Motor neuron (in vitro differentiated cells): ENCODE measurements at places on chromosomes 2 and 18. TPM values are rescaled to one million over a fixed set of nuclear protein-coding genes. Genes with fewer than 3 reads are reported as not detected.
A peak's percentile ranks its signal among the peaks of the same experiment; 100 is the strongest.

Gene TCF7L1
- 1.4 and 2.5 TPM in 2 replicates for total RNA-seq

- no peak for ATAC-seq
Measured at GRCh38 chr2:204159526-204159925, 223.0 kb downstream of the ICOS start.

Gene GPR35
- total RNA-seq, result 1.0 and 1.3 TPM in 2 replicates

GRCh38 chr2:240869109-240869955 is 708 bp downstream of the AGXT start:
- no peak for ATAC-seq

DNA sequence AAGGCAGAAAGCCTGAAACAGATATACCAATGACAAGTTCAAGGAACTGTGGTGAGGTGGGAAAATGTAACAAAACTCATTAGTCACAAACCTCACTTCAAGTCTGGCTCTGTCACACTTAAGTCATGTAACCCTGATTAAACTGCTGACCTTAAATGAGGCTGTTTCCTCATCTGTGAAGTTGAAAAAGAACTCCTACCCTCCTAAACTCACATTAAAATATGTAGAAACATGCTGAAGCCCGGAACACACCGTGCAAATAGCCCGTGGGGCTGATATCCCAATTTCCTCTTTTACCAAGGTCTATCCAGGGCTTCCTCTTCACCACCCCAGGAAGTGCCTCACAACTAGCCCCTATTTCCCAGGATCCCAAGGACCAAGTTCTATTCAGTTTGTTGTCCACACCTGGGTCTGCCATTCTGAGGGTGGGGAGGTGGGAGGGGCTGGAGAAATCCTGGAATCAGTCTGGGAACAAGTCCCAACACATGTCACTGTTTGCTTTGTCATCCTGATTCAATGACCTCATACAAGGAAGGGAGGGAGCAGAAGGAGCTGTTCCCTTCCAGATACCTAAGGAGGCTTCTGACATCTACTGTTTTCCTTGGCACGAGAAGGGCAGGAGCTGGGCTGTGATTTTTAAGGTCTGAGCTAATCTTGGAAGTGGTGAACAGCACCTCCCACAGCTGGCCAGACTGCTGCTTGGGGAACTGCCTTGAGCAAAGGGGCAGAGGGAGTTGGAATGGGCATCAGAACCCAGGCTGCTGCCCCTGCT is 42.3 kb downstream of the SLC4A1AP start:
- peak; percentile 80 for ATAC-seq

Gene GNAL
- total RNA-seq, result 23.5 and 31.0 TPM in 2 replicates

DNA sequence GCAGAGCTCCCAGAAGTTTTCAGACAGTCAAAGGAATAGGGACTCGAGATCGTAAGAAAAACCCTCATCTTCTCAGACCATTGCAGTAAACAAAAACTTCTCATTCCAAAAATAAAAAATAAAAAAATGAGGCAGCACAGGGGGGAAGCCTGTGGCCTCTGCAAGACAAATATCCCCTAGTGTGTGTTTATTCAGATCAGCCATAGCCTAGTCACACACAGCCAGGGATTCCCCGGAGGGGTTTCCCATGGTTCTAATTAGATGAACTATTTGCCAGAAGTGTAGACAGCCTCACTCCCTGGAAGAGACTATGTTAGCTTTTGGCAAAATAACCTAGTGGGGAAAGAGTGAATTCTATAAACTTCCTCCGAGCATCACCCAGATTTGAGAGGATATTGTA is 122.9 kb upstream of the KLF7 start:
- no peak for ATAC-seq

Gene IL1R1
- total RNA-seq, result 0.94 and 0.98 TPM in 2 replicates

GRCh38 chr2:128513961-128514283 is 195.3 kb upstream of the HS6ST1 start:
- ATAC-seq, result no peak

- ATAC-seq, result no peak
Measured at GRCh38 chr2:105545730-105546627, 147.1 kb upstream of the FHL2 start.

GRCh38 chr2:19035238-19035637 is 323.2 kb downstream of the OSR1 start:
- no peak for ATAC-seq

DNA sequence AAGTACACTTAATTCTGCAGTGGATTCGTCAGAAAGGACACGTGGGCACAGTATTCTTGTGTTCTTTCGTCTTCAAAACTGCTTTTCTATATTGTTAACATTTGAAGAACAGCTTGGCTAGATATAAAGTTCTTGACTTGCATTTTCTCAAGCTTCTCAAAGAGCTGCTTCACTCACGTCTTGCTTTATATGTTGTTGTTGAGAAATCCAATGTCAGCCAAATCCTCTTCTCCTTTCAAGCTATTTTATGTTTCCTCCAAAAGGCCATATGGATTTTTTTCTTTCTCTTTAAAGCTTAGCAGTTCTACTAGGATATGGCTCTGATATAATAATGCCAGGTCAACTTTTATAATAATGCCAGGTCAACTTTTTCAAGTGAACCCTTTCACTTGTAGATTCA is 65.5 kb upstream of the CYP1B1 start:
- ATAC-seq, result no peak
